ENCODE measurements at places on chromosomes 12 and 14.
A peak's percentile ranks its signal among the peaks of the same experiment; 100 is the strongest.

DNA sequence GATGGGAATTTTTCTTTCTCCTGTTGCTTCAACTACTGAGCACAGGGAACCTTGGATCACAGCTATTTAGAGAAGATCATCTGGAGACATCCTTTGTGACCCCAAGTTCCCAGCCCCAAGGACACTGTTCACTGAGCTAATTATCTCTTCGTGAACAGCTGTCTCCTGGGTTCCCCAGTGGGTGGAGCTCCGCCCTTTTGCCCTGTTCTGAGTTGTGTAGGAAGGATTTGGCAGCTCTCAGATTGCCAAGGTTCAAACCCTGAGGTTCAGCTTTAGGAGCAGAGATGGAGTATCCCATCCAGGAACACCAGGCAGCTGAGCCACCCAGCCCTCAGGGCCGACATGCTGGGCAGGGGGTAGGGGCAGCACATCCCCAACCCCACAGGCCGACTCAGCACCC is 32.0 kb downstream of the NGB start:
- DNase-seq: no peak

DNA sequence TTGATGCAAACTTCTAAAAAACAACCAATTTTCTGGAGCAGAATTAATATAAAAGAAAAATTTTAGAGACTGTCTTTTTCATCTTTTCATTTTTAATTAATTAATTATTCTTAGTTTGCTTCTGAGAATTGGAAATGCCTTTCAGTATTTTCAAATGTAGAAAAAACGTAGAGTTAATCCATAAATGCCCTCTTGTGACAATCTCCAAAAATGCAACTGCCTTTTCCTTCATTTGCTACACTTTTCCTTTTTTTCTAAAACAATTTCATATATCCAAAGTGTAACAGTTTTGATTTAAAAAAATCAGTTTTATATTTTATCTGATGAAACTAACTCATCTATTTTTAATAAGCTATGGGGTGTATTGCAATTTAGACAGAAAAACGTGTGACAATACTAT is 409.3 kb downstream of the PRKD1 start:
- DNase-seq: no peak

GRCh38 chr12:92582475-92582874 is 120.3 kb upstream of the PLEKHG7 start:
- DNase-seq: no peak

DNA sequence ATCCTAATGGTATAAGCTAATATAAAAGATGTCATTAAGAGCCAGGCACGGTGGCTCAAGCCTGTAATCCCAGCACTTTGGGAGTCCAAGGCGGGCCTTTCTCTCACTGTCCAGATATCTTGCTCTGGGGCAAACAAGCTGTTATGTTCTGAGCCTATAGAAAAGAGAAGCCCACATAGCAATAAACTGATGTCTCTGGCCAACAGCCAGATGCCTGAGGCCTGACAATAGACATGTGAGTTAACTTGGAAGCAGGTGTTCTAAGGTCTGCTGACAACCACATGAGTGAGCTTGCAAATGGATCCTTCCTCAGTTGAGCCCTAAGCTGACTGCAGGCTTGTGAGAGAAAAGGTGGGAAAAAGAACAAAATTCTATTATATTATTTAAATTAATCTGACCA is 25.0 kb downstream of the YAF2 start:
- DNase-seq: no peak

DNA sequence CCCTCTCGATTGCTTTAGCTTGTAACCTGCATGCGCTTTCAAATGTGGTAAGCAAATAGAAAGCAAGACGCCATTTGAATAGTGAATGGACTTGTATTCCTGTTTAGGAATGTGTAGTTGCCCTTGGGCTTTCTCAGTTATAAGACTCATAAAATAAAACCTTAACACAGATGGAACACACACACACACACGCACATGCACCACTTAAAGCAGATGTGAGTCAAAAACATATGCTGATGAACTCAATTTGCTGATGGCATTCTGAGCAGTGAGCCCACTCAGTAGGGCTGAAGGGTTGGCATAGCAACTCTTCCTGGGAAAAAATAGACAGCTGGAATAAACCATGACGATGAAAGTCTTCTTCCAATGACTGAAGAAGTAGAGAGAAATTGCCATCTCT is 360.5 kb downstream of the APAF1 start:
- DNase-seq: no peak

DNA sequence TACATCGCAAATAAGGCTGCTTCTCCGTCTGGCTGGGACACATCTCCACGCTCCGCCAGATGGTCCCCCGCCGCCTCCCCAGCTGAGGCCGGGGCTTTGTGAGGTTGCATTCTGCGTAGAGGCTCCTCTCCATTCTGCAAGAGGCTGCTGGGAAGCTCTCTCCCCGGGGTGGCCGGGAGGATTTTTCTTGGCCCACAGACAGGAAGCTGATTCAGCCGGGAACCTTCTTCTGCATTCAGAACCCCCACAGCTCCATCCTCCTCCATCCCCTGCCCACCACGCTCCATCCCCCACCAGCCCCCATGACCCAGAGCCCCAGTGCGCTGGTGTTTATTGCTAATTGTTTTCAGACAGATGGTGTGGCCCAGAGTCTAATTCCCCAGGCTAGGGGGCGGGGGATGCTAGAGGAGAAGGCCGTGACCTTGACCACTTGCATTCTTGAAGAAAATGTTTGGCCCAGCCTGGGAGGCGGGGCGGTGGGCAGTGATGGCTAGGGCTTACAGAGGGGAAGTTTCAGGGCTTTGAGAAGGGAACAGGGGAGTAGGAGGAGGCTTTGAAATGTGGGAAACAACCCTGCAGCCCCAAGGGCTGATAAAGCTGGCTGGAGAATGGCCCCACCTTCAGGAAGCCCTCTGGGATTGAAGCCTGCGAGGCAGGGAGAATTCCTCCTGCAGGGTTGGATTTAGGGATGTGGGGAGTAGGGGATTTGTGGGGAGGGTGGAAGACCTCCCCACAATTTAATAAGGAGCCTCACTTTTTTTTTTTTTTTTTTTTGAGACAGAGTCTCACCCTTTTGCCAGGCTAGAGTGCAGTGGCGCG is 88.5 kb upstream of the NCOR2 start:
- peak; percentile 92 for DNase-seq

- no peak for DNase-seq
These were observed 31.5 kb downstream of the HSP90AA1 start for GRCh38 chr14:102055181-102055901.

- DNase-seq: no peak
These were observed 221.7 kb downstream of the ALG10B start for GRCh38 chr12:38538319-38538718.

GRCh38 chr12:46373301-46374296 is 1.0 kb upstream of the SLC38A2 start:
- no peak for DNase-seq

DNA sequence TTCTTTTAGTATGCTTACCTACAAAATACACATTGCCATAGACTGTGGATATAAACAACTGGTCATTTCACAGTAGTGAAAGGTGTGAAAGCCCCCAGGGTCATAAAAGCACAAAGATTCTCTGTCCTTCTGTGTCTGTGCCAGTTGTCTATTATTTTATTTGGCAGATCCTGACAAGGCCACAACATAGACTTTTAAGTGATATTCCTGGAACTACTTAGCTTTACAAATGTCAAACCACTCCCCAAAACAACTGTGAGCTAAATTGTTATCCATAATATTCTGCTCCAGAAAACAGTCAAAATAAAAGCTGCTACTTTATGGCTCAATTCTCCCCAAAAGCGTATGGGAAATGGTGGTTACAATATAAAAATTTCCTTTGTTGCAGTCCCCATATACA is 172.1 kb downstream of the SEC23A start:
- DNase-seq: no peak

DNA sequence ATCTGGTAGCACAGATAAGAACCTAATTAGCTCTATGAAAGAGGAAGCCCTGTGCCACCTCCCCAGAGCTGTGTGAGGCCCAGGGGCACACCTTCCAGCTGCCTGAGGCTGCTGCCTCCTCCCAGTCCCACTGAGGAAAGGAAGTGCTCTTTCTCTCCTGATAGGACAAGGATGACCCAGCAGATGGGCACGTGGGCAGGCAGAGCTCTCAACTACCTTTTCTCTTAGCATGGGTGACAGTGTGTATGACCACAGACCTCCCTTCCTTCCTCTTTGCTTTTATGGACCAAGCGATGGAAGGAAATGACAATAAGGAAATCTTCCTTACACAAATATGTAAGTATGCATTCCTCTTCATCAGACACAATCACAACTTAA is 127.6 kb upstream of the AMIGO2 start:
- peak; percentile 72 for DNase-seq

- no peak for DNase-seq
These were observed 1.9 kb downstream of the GNG2 start for GRCh38 chr14:51862176-51862796.

GRCh38 chr12:47813511-47814196 is 6.0 kb downstream of the HDAC7 start:
- no peak for DNase-seq

DNA sequence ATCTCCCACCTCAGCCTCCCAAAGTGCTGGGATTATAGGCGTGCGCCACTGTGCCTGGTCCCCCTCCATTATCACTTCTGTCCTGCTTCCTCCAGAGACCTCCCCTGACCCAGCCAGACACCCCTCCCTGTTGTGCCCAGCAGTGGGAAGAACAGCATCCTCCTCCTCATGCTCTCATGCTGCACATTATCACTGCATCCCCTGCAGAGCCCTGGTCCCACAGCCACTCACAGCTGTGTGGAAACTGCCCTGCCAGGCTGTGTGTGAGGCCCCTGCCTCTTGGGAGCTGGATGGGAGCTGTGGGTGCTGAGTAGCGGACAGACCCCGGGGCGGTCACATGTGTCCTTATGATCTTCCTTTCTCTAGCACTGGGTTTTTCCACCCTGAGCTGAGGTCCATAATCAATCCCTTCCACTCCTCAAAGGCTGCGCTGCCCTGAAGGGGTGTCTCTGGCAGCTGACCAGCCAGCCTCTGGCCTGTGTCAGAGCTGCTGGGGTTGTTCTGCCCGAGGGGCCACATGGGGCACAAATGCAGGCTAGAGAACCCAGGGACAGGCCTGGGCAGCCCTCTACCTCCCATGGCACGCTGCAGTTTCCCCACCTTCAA is 9.2 kb downstream of the HIP1R start:
- DNase-seq: no peak

GRCh38 chr12:87768501-87769287 is 260.5 kb downstream of the C12orf50 start:
- no peak for DNase-seq

GRCh38 chr14:97407701-97408407 is 610.7 kb downstream of the VRK1 start:
- DNase-seq: no peak

DNA sequence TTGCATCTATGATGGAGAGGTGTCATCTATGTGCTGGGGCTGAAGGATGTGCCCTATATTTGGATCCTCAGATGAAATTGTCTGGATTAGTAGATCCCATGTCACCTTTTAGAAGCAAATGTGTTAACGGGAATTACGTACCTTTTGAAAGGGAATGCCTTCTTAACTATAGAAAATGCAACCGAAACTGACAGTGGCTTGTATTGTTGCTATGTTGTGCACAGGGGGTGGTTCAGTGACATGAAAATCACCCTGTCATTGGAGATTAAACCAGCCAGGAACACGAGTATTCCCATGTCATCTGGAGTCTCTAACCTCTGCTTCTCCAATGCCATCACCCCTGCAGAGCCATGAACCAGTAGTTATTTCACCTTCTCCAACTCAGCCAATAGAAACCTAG is 110.2 kb downstream of the METTL25 start:
- DNase-seq: no peak

DNA sequence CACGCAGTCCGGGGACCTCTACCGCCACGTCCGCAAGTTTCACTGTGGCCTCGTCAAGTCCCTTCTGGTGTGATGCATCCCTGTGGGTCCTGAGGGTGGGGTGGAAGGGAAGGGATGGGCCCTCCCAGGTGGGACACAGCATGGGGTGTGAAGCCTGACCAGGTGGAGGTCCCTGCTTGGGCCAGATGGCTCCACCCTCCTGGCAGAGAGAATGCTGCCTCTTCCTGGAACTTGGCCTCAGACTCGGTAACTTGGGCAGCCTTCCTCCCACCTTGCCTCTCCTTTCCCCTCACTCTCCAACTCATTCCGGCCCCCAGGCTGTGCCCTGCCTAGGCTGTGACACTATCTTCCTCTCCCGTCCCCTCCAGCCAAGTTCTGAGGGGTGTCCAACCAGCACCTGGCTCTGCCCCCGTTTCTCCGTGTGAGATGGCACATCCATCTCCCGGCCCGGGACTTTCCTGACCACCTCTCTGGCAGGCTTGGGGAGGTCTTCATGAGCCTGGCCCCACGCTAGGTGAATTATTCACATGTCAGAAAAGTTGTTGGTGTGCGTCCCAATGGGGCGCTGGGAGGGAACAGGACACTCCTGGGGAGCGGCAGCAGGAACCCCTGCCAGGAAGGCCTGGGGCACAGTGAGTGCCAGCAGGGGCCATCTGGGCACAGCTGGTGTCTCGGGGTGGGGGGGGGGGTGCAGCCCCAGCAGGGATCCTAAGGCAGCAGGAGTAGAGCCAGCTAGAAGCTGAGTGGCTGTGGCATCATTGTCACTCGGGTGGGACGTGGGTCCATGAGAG is 1.7 kb downstream of the ZBTB42 start:
- DNase-seq: peak; percentile 54

- no peak for DNase-seq
These were observed 48.6 kb downstream of the ATXN7L3B start for GRCh38 chr12:74586251-74586650.

DNA sequence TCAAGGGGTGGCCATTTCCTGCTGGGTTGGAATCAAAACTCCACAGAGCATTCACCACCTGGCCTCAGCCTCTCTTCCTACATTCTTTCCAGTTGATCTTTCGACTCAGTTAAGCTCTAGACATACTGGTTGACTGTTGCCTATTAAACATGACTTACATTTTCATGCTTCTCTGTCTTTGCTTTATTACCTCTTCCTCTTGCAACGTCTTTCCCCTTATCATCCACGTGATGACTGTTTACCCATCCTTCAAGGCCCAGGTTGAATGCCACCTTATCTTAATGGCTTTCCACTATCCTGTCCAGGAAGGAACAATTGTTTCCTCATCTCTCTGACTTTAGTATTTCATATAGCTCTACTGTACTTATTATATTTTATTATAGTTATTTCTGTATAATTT is 24.4 kb upstream of the CCDC175 start:
- DNase-seq: no peak

DNA sequence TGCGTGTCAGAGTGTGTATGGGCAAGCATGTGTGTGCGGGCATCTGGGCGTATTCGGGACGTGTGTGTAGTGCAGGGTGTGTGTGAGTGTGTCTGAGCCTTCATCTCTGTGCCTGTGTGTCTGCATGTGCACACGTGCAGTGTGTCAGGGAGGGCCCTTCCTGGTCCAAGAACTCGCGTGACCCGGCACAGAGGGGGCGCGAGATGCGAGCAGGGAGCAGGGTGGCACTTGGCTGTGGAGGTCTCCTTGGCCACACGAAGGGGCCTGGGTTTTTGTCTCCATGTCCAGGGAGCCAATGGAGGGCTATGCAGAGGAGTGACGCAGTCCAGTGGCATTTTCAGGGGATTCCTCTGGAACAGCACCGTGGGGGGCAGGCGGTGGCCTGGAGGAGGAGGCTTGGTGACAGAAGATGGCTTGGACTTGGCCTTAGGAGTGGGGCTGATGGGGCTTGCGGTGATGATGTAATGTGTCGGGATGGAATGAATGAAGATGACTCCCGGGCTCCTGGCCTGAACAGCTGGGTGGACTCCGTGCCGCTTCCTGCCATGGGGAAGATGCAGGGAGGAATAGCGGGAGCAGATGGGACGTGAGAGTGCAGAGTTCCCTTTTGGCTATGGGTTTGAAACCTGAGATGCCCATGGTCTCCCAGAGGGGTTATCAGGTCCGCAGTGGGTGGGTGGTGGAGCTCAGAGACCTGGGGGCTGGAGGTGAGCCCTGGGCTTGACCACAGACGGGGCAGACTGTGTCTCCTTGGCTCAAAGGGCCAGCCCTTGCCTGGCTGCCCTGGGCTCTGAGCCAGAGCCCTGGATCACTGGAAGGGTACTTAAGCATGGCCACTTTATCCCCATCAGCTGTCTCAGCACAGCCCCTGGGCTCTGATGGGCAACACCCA is 208.3 kb downstream of the PHETA1 start:
- DNase-seq: peak; percentile 91
